ENCODE measurements at places on chromosomes 16 and 17.

- DNase-seq = peak; percentile 35
These were observed 22.7 kb downstream of the TMEM235 start for GRCh38 chr17:78253946-78254672.

DNA sequence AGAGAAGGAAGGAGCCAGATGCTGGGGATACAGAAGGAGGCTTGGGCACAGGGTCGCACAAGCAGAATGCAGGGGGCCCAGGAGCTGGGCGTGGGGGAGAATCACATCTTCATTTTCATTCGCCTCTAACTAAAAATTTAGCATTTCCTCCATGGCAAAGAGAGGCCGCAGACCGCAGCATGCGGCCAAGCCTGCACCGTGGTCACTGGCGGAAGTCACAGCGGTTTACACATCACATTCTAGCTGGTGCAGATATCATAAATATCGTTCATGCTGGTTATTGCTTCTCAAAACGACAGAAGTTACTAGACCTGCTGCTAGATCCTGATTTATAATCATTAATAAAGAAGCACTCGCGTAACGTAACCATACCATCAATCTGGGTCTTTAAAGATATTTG is 162.0 kb downstream of the NTN1 start:
- DNase-seq = no peak

DNA sequence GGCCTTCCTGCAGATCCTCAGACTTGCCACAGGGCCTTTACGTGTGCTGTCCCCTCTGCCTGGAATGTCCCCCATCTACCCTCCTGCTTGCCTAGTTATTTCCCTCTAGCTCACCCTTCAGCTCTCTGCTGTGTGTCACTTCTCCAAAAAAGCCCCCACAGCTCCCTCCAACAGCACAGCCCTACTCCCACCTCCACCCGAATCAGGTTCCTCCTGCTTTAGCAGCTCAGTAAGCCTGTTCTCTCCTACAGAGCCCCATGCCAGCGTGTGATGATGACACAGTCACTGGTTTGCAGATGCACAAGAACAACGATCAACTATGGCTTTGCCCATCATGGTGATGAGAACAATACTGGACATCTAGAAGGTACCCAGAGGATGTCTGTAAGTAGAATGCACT is 7.1 kb upstream of the SAMD14 start:
- no peak for DNase-seq

DNA sequence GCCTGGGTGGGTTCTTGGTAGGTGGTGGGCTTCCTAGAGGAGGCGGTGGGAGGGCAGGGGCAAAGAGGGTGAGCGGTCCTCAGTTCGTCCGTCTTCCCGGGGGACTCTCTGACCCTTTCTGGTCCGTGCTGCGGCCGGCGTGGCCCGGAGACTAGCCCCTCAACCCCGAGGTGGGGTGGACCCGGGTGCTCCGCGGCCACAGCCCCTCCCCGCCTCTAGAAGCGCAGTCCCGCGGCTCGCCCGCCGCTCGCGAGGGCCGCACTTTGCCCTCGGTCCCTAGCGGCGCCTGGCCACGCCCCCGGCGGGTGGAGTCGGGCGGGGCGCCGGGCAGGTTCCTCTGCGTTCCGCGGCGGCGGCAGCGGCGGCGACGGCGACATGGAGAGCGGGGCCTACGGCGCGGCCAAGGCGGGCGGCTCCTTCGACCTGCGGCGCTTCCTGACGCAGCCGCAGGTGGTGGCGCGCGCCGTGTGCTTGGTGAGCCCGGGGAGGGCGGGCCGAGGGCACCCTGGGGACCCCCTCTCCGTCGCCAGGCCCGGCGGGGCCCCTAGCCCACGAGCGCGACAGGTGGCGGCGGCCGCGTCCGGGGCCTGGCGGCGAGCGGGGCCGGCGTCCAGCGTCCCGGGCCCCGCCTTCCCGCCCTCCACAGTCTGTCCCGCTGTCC is at the start of gene SYNGR2:
TSS of gene SYNGR2 (plus strand) at position 340 of the 661 bp plus-strand sequence. CDS start at position 376, 36 bp downstream.
- peak; percentile 12 for DNase-seq

DNA sequence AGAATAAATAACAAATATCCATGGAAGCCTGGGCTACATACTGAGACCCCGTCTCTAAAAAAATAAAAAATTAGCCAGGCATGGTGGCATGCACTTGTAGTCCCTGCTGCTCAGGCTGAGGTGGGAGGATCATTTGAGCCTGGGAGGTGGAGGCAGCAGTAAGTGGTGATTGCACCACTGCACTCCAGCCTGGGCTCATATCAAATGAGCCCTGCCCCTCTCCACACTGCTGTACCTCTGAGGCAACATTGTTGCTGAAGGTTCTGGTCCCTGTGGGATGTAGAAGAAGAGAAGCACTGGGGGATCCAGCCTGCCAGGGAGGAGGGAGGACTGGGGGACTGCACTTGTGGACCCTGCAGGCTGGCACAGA is 11.4 kb upstream of the ARHGAP23 start:
- no peak for DNase-seq
